ENCODE measurements at places on chromosomes 7 and 10. TPM values are rescaled to one million over a fixed set of nuclear protein-coding genes. Genes with fewer than 3 reads are reported as not detected.
A peak's percentile ranks its signal among the peaks of the same experiment; 100 is the strongest.

Gene ABCB4
- 1.4 TPM for total RNA-seq

Gene OGDHL
- 2.5 TPM for total RNA-seq

Gene NAT16
- total RNA-seq, result not detected

Gene ATG9B
- 0.89 TPM for total RNA-seq

Gene CYP17A1
- not detected for total RNA-seq

Gene DPP6
- 1.5 TPM for total RNA-seq

DNA sequence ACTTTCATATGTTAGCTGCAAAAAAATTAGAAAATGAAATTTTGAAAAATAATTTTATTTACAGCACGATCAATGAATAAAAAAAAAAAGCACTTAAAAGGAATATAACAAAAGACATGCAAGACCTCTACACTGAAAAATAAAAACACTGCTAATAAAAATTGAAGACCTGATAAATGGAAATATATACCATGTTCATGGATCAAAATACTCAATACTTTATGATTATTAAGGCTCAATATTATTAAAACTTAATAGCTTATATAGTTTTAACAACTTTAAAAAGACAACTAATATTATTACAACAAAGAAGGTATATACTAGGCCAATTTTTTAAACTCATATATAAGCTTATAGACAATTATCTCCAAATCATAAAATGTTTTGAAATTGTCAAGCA is 143.0 kb downstream of the GFRA1 start:
- DNase-seq, result no peak

DNA sequence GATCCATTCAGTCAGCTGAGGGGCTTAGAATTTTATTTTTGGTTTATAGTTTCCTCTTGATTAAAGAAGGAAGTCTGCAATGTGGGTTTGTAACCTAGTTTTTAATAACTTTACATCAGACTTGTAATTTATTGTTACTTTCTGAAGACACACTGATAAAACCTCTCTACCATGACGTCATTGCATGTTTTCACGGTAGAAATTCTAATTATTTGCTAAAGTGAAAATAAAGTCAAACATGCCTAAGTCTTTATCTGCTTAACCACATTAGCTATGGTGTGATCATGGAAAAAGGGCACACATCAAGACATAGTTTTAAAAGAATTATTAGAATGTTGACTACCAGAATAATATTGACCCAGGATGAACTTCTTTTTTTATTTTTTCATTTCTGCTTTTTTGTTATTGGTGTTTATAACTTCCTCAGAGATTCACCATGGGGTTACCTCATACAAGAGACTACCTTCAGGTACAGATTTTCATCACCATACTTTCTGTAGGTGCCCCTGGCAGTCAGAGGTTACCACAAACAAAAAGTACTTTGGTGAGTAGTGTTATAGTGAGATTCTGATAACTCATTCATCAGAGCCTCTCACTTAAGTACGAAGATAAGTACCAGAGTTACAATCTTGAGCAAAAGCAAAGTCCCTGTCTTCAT is 7.0 kb upstream of the PANK1 start:
- DNase-seq, result no peak

DNA sequence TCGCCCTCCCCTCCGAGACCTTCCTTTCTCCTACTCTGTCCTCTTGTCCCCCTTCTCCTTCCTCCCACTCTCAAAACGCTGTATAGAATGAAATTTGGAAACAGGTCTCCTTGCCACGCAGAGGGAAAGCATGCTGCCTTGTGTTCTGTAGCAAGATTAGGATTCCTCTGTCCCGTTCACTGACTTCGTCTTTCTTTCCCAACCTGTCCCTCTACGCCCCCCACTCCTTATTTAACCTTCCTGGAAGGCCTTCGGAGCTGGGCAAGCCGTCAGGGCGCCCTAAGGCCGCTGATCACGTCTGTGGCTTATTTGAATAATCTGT is 1.3 kb downstream of the HOXA9 start:
- no peak for DNase-seq

DNA sequence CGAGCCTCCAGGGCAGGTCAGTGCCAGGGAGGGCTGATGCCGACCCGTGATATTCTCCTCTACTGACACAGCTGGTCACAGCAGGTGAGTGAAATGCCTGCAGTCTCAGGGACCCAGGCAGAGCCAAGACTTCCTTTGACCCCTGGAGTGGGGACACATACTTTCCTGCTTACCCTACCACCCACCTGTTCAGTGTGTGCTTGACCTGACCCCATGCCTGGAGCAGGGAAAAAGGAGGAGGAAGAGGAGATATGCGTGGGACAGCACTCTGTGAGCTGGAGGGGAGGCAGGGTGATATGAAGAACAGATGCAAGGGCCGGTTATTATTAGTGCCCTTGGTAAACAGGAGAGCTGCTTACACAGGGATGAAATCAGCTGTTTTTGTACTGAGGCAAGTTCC is 40.8 kb upstream of the WIPF3 start:
- DNase-seq, result no peak

DNA sequence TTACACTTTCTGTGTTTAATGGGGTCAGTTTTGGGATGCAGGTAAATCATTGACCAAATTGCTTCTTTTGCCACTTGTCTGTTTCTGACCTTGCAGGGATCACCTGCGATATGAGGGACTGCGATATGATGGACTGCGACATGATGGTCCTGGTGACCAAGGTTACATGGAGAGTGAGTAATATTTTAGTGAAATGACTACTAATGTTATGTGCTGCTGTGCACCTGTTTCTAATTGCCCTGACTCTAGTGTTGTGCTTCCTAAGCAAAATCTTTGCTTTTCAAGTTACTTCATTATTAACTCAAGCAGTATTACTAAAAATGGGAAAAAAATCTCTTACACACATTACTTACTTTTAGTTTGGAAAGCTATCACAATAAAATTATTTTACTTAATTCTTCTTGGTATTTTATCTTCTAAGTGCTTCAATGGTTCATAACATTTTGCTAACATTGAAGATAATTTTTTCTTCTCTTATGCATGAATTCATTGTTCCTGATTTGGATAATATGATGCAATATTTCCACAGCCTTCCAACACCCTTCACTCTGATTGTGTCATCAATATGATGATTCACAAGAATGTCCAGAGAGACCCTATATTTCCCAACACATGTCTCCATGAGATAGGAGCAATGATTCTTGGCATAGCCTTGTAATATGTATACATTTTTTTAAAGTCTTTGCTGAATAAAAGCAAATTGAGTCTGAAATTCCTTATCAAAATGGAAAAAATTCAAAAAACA is 306.2 kb upstream of the AKR1E2 start:
- no peak for DNase-seq

DNA sequence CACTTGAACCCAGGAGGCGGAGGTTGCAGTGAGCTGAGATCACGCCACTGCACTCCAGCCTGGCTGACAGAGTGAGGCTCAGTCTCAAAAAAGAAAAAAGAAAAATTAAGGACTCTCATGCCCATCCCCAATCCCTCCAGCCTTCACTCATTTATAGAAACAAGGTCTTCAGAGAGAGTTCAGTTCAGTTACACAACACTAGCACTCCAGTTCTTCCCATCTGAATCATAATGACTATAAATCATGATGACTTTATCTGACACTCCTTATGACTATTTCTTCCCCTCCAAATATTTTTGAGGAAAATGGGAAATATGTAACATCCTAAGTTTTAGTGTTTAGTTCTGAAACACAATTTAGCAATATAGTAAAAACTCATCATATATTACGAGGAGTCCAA is 107.4 kb upstream of the LSM8 start:
- DNase-seq, result no peak

GRCh38 chr7:152076324-152076821 is 50.9 kb downstream of the GALNT11 start:
- DNase-seq, result no peak

- no peak for DNase-seq
Observed at GRCh38 chr7:12444785-12445184, 41.1 kb upstream of the VWDE start.

- no peak for DNase-seq
Observed at GRCh38 chr7:78164459-78164858, 365.9 kb downstream of the PHTF2 start.

- no peak for DNase-seq
Observed at GRCh38 chr7:77391230-77391629, 24.9 kb downstream of the GSAP start.

GRCh38 chr10:115939101-115939854 is 333.7 kb downstream of the GFRA1 start:
- no peak for DNase-seq

DNA sequence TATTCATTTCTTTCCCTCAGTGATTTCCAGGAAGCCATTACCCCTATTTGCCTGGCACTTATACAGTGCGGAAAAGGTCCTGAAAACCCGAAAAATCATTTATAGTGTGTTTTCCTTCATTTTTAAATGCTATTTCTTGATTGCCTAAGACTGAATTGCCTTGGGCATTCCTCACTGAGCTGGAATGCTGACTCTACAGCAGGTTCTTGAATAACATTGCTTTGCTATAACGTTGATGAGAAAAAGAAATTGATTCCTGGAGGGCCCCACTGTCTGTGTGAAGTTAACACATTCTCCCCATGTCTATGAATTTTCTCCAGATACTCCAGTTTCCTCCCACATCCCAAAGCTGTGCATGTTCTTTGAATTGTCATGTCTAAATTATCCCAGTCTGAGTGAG is 308.5 kb downstream of the EXOC4 start:
- no peak for DNase-seq

- DNase-seq, result no peak
Observed at GRCh38 chr7:78218051-78218450, 419.5 kb downstream of the PHTF2 start.

DNA sequence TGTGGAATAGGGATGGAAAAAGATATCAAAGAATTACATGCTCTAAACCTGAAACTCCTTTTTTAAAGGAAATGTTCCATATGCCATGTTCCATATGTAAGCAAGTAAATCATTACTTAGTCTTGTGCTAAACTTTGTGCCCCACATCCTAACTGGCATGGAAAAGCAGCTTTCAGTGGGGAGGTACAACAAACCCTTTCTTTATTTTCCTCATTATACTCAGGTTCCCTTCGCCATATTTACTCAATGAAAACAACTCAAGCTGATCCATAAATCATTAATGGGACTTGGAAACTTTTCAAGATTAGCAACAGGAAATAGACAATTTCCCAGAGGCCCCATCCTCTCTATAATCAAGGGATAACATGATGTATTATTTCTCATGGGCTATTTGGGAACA is 56.0 kb downstream of the GSAP start:
- no peak for DNase-seq

- no peak for DNase-seq
Observed at GRCh38 chr10:111473361-111473760, 396.5 kb downstream of the ADRA2A start.

GRCh38 chr10:33414841-33415240 is 80.4 kb upstream of the NRP1 start:
- no peak for DNase-seq

DNA sequence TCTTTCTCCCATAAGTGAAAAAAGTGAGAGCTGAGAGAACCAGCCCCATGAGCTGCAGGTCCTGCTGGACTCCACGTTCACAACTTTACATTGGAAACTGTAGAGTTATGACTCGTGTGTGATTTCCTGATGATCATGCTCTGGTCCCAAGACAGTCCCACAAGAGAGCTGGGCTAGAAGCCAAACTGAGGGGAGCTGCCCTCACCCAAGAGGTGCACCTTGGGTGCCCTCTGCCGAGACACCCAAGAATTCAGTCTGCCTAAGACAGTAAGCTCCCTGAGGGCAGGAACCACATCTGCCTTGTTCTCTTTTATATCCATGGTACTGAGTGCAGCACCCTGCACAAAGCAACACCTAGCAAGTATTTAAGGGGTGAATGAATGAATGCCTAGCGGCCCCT is 112.8 kb upstream of the SFMBT2 start:
- no peak for DNase-seq

DNA sequence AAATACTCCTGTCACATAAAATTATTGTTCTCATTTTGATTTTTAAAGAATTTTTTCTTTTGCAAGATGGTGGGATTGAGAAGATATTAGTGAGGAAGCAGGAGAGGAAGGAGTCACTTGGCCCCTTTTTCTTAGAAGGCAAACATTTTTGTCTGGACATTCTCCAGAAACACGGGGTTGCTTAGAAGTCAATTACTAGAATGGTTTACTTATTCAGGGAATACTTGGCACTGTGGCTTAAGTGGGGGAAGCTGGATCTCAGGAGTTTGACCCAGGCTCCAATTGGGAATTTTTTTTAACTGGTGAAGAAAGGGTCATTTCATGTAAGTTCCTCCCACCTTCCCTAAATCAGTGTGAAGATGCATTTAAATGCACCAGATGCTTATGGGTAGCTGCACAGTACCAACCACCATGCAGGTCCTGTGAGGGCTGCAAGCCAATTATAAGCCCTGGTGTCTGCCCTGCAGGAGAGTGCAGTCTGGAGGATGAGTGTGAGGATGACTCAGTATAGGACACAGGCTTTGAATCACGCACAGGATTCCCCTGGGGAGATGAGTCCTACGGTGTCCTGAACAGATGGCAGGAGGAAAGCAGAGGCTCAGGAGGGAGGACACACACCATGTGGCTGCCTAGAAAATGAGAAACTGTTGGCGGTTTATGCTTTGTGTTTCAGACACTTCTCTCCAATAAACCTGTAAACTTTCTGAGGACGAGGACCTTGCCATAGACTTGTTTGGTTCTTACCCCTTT is 299.1 kb downstream of the PLXNA4 start:
- DNase-seq, result no peak

DNA sequence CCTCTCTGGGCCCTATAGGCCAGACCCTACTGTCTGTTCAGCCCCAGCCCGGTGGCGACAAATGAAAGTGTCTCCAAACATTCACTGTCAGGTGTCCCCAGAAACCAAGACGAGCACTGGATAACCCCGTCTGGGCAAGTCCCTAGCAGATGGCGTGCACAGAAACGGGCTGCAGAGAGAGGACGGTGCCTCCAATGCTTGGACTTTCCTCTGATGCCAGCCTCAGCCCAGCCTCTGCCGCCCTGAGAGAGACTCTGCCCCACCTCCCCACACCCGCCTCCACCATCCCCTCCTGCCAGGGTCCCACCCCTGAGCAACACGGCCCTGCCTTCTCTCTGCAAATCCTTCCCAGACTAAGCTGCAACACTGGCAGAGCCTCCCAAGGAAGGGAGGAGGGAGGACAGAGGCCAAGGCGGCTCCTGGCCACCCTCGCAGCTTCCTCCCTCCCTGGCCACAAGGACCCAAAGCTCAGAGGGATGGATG is 7.4 kb upstream of the LFNG start:
- peak; percentile 60 for DNase-seq

DNA sequence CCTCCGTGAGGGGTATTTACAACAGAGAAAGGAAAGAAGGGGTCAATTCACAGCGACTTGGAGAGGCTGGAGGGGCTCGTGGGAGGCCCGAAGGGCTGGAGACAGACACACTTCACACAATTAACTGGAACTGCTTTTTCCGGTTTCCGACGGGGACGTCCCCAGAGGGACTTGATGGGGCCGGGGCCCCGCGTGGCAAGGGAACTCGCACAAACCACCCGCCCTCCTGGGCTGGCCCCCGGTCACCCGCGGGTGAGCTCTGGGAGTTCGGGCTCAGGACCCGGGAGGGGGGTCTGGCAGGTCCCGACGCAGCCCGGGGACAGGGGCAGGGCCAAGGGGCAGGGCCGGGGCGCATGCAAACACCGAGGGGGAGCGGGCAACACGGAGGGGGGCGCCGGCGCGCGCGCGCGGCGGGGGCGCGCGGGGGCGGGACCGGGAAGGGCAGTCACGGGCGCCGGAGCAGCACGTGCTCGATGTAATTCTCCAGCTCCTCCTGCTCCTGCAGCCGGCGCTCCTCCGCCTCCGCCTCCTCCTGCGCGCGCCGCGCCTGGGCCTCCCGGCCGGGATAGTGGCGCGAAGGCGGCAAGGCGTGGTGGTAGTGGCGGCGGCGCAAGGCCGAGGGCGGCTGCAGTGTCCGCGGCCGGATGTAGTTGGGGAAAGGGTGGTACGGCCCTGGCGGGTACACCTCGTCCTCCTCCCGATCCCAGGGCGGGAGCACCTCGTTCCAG is 2.7 kb downstream of the VGF start:
- peak; percentile 74 for DNase-seq
